ENCODE measurements at places on chromosomes 1 and 21. TPM values are rescaled to one million over a fixed set of nuclear protein-coding genes. Genes with fewer than 3 reads are reported as not detected.

The HMCN1 gene
- 5.6 TPM for total RNA-seq

- peak; percentile 72 for DNase-seq
These were observed at the start of gene BTBD19 for GRCh38 chr1:44808063-44808937. BTBD19 (plus strand) TSS chr1:44808523; CDS start chr1:44808821, 298 bp downstream.

GRCh38 chr1:78007677-78008341 is 3.1 kb downstream of the DNAJB4 start:
- no peak for DNase-seq

DNA sequence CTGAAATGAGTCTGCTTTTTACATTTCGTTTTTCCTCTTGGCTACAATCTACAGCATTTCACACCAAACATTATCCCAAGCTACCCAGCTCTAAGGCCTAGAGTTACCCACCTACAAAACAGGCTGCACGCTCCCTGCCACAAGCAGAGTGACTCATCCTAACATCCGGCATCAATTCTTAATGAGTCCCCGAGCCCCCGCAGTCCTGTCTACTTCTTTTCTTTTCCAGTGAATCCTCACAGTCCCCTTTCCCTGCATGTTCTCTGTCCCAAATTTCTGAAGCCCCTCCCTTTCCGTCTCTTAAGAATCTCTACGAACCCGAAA is 650 bp downstream of the PCNX2 start:
- no peak for DNase-seq

DNA sequence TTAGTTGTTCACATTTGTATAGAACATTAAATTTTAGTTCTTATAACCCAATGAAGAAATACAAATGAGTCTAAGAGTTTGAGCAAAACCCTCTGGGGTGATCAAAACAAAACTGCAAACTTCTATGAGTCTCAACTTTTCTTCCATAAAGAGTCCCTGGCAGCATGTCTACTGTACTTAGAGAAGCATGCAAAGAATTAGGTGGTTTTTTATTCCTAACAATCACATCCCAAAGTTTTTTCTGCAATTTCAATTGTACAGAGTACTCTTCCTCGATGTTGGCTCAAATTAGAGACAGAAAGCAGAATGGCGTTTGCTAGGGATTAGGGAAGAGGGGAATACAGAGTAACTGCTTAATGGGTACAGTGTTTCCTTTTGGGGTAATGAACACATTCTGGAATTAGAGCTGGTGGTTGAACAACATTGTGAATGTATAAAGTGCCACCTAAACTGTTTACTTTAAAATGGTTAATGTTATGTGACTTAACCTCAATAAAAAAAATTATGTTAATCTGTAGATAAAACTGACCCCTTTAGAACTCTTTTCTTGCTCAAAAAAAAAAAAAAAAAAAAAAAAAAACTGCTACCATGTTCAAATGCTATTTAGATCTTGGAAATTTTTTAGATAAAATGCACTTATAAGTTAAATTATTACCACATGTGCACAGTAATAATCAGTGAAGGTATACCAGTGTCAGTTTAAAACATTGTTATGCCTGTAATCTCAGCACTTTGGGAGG is 4.8 kb downstream of the RC3H1 start:
- DNase-seq, result no peak

GRCh38 chr1:245054105-245054504 is 100.7 kb upstream of the KIF26B start:
- DNase-seq, result no peak

DNA sequence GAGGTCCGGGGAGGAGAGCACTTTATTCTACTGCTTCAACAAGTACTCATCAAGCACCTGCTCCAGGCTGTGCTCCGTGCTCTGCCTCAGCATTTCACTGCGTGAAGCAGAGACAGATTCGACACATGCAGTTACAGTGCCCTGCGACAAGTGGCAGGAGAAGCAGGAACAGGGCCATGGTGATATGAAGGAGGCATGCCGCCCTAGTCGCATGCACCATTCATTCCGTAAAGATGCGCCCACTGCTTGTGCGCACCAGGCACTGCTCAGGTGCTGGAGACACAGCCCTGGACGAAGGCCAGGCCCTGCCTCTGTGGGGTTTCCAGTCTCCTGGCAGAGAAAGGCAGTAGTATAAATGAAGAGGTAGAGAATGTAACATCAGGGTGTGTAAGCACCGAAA is 206.6 kb downstream of the HIVEP3 start:
- DNase-seq, result no peak

- no peak for DNase-seq
These were observed 32.8 kb upstream of the EPS15 start for GRCh38 chr1:51551848-51552296.

DNA sequence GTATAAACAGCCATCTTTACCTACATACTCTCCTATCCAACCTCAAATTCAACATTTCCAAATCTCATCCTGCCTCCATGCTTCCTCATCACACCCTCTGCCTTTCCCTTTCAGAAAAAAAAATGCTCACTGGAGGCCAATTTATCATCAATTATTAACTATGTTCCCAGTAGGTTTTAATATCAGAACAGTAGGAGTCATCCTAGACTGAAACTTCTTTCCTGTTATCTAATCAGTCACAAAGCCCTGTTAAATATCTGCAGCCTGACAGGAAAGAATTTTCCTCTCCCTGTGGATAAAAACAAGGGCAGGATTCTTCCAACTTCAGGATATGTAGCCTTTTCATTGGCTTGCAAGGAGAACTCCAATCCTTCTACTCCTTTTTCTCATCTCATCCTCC is 28.4 kb downstream of the EGLN1 start:
- DNase-seq, result no peak

DNA sequence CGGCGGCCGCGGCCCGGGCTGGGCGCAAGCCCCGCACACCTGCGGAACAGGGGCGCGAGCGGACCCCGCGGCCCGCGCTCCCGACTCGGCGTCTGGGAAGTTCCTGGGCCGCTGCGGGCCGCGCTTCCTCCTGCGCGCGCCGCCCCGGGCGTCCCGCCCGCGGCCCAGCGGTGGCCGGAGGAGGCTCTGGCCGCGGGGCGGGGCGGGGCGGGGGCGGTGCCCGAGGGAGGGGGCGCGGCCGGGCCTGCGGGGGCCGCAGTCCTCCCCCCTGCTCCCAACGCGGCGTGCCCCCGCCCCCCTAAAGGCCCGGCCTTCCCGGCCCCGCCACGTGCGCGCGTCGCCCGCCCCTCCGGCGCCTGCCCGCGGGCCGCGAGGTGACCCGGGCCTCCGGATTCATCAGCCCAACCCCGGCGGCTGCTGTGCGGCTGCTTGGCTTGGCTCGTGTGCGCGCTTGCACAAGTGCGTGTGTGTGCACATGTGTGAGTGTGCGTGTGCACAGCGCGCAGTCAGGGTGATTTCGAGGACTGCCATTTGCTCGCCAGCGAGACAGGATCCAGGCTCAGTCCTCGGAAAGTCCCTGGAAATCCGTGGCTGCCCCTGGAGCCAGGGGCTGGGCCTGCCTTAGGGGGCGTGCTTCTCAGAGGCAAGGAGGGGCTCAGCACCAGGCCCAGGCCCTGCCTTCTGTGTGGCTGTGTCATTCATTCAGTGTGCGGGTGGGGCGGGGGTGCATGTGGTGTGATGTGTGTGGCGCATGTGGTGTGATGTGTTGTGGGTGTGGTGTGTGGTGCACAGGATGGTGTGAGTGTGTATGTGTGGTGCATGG is at the start of gene C2CD2:
Gene C2CD2, minus strand, starts transcription at position 188 of the 823 bp plus-strand sequence. CDS start 370 bp downstream, outside the sequence.
- DNase-seq, result peak; percentile 72

DNA sequence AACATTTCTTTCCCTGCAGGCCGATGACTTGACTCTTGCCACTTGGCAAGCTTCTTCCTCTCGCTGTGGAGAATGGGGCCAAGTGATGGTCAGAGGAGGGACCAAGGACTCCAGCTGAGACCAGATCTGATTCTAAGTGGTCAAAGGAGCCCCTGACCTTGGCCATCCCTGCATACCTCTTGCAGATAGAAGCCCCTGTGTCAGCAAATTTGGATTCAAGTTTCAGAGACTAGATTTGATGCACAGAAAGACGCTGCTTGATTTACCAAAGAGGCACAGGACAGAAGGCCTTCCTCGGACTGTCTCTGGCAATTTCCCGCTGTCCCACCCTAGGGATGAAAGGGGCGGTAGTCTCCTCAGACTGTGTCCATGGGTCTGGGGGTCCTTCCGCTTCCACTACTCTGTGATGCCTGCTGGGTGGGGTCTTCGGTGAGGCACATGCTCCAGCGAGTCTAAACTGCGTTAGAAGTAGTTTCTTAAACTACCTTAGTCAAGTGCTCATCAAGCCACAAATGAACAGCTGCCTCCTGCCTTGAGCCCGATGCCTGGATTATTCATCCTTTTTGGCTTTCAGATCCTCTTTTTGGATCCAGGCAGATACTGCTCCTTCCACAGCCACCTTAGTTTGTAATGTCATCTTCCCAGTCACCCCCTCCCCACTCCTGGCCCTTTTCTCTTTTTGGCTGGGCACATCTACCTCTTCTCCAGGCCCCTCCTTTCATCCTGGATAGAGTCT is 31.8 kb upstream of the RBM15 start:
- no peak for DNase-seq

- no peak for DNase-seq
These were observed 29.3 kb downstream of the SIPA1L2 start for GRCh38 chr1:232600424-232601258.

- DNase-seq, result no peak
These were observed 852 bp downstream of the FAAH start for GRCh38 chr1:46394872-46395465.

DNA sequence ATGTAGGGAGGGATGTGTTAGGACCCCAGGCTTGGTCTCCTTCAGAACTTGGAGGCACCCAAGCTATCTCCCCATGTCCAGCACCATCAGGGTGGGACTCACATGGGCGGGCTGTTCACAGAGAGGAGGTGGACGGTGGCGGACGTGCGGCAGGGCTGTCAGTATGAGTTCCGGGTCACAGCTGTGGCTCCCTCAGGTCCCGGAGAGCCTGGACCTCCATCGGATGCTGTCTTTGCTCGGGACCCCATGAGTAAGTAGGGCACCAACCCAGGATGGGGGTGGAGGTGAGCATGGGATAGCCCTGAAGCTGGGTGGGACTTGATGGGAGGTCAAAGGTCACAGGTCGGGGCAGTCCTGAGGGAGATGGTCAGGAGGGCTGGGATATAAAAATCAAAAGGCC is 27.8 kb downstream of the IGFN1 start:
- DNase-seq, result no peak
